ENCODE measurements at places on chromosomes 4 and X.

DNA sequence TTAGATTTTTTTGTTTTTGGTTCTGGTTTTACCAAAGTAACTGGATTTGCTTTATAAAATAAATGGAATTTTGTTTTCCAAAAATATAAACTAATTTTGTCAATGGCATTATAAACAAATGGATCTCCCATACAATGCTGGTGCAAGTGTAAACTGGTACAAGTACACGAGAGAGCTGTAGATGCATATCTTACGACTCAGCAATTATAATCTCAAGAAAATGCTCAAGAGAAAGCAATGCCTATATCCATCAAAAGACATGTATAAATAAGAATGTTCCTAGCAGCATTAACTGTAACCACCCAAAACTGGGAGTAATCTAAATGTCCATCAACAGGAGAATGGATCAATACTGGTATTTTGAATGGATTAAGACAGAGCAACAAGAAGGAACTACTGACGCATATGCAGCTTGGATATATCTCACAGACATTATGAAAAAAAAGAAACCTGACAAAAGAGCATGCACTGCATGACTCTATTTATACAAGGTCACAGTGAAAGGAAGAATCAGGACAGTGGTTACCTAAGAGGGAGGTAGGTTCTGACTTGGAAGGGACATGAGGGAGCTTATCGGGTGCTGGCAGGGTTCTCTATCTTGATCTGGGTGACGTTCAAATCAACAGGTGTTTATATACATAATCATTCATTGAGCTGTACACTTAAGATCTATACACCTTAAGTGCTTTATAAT lies 9.5 kb downstream of the ADH5 start:
- no peak for DNase-seq

DNA sequence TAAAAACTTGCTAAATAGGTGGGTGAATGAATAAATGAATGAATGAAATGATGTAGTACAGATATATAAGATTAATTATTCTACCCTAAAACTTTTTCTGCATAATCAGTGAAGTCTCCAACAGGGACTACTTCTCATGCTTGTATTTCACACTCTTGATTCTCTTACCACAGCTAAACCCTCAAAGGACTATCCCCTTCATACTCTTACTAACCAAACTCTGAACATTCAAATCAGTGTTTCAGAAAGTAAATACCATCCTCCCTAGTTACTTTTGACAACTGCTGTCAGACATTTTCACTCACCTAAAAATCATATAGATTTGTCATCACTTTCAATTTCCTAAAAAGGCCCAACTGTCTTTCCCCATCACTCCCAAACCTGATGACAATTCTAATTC lies 234.3 kb upstream of the HHIP start:
- no peak for DNase-seq

GRCh38 chrX:37060999-37061398 lies 52.8 kb downstream of the FAM47C start:
- no peak for DNase-seq

DNA sequence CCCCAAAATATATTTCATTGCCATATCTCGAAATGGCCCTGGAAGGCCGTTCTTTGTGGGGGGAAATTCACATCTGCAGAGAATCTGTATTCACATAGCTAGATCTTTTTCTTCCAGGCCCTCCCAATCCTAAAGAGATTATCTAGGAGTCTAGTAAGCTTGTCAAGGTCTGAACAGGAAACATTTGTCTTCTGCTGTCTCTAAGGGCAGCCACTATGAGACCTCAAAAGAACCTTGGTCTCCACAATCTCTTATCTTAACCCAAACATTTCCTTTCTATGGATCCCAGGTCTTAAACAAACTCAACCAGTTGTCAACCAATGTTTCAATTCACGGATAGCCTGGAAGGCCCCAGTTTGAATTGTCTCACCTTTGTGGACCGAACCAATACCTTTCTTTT lies 45.0 kb downstream of the CRLF2 start:
- DNase-seq = no peak

- no peak for DNase-seq
These were observed 365.5 kb downstream of the RAB28 start for GRCh38 chr4:13118633-13119032.

GRCh38 chr4:104472766-104473165 lies 21.9 kb downstream of the CXXC4 start:
- DNase-seq = no peak

DNA sequence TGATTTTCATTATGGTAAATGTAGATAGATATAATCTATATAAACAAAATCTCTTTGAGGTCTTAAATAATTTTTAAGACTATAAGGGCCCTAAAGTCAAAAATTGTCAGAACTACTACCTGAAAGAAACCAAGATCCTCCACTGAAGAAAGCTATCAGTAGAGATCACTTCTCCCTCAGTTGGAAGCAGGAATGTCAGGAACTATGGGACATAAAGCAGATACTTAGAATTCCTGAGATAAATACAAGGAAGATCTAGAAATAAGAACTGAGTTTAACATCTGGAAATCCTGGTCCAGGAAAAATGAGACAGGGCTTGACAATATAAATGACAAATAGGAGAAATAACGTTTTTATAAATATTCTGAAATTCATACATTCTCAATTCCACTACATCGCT lies 97.2 kb downstream of the ADAMTS3 start:
- DNase-seq = no peak

- DNase-seq = no peak
These were observed 60.7 kb downstream of the HPGD start for GRCh38 chr4:174461466-174462106.

GRCh38 chr4:15649914-15650545 lies 5.1 kb downstream of the FBXL5 start:
- no peak for DNase-seq

GRCh38 chrX:24219320-24219719 lies 69.8 kb downstream of the ZFX start:
- no peak for DNase-seq

- DNase-seq = no peak
These were observed 1001.6 kb upstream of the IGFBP7 start for GRCh38 chr4:58111818-58112217.

GRCh38 chr4:24516926-24517325 lies 67.4 kb downstream of the DHX15 start:
- no peak for DNase-seq

DNA sequence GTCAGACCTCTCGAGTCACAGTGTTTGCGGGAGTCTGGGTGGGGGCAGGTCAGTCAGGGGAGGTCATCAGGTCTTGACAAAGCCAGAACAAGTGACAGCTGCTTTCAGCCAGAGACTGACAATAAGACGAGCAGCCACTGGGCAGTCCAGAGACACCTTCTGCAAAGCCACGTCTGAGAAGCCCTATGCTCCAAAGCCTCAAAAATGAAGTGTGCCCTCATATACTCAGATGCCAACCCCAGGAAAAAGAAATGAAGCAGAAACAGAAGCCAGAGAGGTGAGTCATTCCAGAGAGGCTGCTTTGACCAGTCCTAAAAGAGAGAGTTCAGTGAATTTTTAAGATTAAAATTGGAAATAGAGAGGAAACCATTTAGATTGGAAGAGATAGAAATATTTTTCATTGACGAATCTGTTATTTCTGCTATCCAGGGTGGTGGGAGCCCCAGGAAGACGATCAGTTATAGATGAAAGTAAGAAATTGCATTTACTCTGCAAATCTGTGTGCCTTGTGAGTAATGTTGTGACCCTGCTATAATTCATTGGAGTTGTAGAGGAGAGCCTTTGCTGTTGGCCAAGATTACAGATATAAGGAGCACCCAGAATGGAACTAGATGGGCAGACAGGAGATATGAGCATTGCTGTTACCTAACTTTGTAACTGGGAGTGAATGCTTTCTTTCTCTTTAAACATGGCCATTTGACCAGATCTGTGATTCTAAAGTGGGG lies 77.9 kb downstream of the LRRC66 start:
- no peak for DNase-seq

DNA sequence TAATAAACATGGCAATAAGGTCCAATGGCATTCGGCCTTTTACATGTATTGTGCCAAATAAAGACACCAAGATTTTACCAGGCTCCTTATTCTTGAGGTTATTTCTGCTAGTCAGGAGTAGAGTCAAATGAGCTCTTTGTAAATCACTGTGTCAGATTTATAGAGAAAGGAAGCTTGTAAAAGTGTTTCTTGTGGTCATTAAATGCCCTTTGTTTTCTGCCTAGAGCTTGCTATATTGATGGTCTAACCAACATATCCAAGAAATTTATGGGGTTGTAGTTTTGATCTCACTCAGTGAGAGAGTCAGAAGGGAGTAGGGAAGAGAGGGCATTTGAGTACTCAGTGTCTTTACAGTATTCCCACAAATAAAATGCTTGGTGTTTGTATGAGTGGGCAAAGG lies 86.2 kb upstream of the FRMPD4 start:
- DNase-seq = no peak

GRCh38 chr4:133759428-133759827 lies 442.2 kb downstream of the PABPC4L start:
- no peak for DNase-seq

DNA sequence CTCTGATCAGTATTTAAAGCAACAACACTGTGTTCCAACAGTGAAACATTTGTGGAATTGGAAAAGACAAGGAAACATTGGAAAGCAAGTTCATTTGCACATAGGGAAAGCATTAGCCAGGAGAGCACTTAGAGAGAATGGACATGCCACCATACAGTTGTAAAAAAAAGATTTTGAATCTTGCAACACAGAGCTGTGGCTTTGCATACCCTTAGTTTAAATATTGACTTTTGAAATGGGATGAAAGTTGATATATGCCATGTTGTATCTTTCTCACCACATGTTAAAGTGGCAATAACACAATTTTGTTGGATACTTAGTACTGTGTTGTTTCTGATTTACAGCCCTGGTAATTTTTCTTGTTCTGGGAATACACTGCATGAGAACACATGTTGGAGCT lies 208.1 kb downstream of the BMPR1B start:
- DNase-seq = no peak

DNA sequence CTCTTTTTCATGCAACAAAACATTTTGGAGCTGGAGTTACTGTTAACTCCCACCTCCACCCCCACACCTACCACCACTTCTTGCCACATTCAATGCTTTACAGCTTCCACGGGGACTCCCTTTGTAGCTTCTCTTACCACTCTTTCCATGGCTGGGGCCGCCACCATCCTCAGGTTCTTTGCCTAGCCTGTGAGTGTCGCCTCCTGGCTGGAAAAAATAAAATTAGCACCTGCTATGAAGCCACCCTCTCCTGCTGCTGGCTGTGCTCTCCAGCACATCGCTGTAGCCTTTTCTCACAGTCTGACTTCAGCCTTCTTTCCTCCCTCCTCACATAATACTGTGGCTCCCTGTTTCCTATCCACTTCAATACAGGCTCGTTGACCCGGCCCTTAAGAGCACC lies 114.4 kb downstream of the FRAS1 start:
- no peak for DNase-seq

DNA sequence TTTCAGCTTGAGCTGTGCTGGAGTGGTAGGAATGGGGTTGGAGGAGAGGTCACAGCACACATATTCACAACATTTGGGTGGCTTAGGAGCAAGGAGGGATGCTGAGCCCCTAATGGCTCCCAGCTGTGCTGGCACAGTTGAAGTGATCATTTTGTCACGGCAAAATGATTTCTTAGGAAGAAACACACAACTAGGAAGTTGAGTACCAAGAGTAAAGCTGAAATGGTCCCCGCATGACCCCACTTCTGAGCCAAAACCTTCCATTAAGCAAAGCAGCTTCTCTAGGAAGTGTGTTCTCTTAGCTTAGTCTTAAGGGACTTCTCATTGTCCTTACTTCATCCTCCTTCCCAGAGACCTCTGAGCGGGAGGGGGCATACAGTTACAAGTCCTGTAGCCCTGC lies 12.6 kb downstream of the CAPN6 start:
- no peak for DNase-seq

GRCh38 chrX:13270360-13270759 lies 49.5 kb downstream of the ATXN3L start:
- DNase-seq = no peak

DNA sequence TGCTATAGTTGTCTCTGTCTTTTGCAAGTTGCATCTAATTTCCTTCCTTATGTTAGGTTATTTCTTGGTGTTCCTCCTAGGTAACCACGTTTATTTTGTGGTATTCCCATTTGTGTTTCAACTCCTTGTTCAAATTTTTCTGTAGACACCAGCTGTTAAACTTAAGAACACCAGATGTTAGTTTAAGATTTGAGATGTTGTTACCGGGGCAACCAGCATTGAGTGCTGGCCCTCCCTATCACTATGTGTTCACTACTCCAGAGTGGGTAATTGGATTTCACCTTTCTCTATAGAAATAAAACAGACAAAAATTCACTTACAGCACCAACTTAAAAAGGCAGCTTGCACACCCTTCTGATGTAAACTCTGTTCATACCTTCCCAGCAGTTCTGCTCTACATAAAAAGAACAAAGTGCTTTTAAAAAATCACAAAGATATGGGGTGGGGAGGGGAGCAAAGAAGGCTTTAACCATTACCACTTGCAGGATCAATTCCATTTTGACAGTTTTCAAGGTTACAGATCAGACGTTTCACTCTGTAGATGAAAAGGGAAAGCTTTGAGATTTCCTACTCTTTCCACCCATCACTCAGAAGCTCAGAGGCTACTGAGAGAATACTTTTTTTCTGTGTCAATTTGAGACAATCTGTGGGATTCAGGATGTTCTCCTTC lies 82.9 kb downstream of the DKK2 start:
- no peak for DNase-seq

Data from Right ventricle myocardium inferior (tissue), 1 donor.